ENCODE measurements at places on chromosomes 11 and 22.
A peak's percentile ranks its signal among the peaks of the same experiment; 100 is the strongest.

DNA sequence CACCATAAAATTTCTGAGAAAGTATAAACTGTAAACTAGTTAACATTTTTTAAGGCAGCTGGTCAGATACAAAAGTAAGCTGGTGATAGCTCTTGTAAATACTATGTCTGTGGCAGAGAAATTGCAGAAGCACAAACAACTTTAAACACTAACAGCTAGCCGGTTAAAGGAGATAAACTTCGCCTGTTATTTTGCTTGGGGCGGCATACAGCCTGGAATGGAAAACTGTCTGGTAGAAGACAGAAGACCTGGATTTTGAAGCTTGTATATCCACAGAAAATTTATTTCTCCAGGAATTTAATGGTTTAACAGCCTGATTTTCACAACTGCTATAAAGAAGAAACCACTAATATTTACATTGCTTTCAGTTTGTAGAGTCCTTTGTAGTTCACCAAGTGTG is 65.3 kb upstream of the FIBIN start:
- no peak for DNase-seq

DNA sequence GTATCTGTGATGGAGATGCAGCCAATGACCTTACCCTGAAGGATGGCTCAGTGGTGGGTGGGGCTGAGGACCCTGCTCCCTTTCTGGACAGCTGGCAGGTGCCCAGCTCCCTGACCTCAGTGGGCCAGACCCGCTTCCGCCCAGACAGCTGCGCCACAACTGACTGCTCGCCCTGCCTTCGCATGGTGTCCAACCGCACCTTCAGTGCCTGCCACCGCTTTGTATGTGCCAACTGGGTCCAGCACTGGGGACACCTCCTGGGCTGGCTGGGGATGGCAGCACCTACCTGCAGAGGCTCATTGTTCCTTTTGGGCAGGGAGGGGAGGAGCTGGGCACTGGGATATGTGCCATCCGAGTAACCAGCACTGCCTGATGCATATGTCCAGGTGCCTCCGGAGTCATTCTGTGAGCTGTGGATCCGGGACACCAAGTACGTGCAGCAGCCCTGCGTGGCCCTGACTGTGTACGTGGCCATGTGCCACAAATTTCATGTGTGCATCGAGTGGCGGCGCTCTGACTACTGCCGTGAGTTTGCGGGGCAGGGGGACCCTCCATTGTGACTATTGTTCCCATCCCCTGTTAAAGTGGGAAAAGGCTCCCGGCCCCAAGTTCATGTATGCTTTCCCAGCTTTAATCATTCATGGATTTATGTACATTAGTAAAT is 84.8 kb downstream of the OTOG start:
- no peak for DNase-seq

DNA sequence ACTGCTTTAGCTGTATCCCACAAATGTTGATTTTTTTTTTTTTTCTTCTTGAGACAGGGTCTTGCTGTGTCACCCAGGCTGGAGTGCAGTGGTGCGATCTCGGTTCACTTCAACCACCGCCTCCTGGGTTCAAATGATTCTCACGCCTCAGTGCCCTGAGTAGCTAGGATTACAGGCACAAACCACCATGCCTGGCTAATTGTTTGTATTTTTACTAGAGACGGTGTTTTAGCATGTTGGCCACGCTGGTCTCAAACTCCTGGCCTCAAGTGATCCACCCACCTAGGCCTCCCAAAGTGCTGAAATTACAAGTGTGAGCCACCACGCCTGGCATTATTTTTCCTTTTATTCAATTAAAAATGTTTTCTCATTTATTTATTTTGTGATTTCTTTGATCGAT is 55.9 kb downstream of the PDHX start:
- no peak for DNase-seq

GRCh38 chr11:64796757-64797541 is 6.1 kb downstream of the MAP4K2 start:
- no peak for DNase-seq

- no peak for DNase-seq
Measured at GRCh38 chr22:43860831-43861230, 1.5 kb downstream of the SULT4A1 start.

DNA sequence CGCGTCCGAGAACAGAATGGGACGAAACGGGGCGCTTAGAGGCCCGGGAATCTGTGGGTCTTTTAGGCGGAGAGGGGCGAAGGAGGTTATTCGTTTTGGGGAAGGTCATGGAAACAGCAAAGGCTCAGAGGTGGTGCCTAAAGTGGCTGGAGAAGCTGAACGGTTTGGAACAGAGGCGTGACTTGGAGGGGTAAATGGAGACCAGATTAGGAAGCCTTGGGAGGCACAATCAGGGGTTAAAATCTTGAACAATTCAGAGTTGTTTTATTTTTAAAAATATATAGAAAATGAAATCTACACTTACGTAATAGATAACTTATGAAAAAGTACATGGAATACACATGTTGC is 247 bp upstream of the PLAAT5 start:
- DNase-seq = no peak

- no peak for DNase-seq
Measured at GRCh38 chr11:27806122-27806521, 105.9 kb upstream of the BDNF start.

GRCh38 chr22:28894334-28894733 is 11.0 kb downstream of the ZNRF3 start:
- no peak for DNase-seq

GRCh38 chr11:102494216-102494615 is 36.3 kb downstream of the MMP7 start:
- DNase-seq = no peak

GRCh38 chr11:19349340-19350025 is 108.7 kb upstream of the E2F8 start:
- peak; percentile 69 for DNase-seq

DNA sequence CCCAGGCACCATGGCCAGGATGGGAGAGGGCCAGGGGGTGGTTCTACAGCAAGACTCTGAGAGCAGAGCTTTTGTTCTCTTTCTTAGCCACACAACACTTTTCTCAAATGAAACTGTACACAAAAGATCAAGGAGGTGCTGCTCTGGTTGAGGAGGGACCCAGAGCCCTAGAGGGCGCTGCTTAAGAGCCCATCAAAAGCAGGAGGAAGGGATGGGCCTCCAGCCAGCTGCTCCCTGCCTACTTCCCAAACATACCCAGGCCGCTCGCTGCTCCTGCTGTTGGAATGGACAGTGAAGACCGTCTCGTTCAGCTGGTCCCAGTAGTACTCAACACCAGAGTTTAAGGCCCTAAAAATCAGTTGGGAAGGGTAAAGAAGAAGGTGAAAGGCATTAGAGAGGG is 18.4 kb upstream of the CHRM4 start:
- no peak for DNase-seq

DNA sequence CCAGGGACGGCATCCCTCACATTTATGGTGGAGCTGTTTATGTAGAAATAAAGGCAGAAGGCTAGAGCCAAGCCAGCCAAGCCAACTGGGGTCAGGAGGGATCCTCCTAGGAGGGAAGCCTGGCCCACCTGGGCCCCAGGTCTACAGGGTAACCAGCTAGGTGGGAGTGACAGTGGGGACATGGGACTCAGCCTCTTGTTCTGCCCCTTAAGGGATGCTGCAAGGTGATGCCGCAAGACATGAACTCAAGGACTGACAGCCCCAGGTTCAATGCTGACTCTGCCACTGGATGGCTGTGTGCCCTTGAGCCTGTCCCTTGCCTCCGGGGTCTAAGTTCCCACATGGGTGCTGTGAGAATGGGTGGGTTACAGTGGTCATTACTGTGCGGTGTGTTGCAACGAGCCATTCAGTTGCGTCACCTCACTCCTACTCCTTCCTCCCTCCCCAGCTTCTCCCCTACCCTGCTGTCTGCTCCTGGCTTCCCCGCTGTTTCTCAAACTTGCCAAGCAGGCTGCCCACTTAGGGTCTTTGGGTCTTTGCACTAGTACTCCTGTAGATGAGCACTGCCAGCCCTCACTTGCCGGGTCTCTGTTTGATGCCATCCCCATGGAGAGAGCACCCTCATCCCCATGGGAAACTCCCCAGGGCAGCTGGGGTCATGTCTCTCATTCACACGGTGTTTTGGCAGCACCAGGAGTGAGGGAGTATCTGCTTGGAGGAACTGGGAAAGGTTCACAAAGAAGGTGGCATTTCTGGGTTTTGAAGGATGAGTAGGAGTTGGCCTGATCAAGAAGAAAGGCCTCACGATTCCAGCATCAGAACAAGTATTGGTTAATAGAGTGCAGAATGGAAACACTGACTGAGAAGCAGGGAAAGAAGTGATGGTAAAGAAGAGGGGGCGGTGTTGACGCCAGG is 43.0 kb upstream of the RTL6 start:
- no peak for DNase-seq

- DNase-seq = no peak
Measured at GRCh38 chr11:130602641-130603334, 154.3 kb downstream of the ADAMTS15 start.

- peak; percentile 71 for DNase-seq
Measured at GRCh38 chr11:34601085-34601444, 19.8 kb upstream of the EHF start.

DNA sequence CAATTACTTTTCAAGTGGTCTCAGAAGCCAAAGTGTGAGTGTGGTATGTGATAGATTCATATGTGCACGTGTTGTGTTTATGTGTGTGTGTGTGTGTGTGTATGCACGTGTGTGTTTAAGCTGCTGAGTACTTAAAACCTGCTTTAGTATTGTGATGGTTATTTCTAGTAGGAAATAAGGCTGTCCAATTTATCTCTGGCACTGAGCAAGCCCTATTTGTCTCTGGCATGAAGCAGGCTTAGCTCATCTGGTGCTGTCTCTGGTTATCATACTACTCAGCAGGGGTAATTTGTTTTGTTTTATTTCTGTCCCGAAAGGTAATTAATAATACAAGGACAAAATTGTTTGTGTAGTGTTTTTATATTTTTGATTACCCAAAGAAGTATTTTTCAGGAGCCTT is 333.7 kb downstream of the FAT3 start:
- DNase-seq = no peak

DNA sequence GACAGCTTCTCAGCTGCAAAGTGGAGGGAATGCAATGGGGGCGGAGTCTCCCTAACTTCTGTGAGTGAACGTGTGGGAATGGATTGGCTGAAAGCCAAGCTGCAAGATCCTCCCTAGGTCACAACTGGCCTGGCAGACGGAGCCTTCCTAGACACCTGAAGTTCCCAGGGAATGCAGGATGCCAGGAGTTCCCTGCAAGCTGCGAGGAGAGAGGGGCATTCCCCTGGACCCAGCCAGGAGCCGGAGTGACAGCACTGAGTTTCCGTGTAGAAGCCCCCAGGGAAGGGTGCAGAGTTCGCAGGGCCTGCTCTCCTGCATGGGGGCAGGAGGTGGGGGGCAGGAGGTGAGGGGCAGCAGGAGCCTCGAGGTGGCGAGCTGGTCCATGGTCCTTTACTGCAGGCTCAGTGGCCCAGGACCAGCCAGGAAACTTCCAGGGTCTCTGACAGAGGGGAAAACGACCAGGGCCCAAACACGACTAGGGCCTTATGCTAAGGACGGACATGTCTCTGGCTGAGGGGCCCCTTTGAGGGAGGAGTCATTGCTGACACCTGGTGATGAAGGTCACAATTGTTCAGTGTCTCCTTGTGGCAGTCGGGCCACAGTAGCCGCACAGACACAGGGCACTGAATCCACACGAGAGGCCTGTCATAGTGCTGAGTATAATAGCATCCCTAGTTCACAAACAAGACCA is 141.4 kb downstream of the FBXO7 start:
- no peak for DNase-seq

GRCh38 chr11:97687111-97687510 is 1297.3 kb downstream of the JRKL start:
- peak; percentile 22 for DNase-seq
